ENCODE measurements at places on chromosomes 3 and 15.

DNA sequence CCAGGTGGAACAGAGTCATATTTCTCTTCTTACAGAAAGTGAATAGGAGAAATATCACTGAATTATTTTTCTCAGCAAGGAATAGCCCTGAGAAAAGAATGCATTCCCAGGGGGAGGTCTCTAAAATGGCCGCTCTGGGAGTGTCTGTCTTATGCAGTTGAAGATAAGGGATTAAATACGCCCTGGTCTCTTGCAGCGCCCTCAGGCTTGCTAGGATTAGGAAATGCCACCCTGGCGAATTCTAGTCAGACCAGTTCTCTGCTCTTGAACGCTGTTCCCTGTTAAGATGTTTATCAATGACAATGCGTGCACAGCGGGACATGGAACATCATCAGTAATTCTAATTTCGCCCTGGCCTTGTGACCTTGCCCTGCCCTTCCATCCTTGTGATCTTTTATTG, 949.0 kb upstream of the SEMA6D start:
- no peak for DNase-seq

- DNase-seq: no peak
Observed at GRCh38 chr3:78979028-78979427, 788.8 kb downstream of the ROBO1 start.

DNA sequence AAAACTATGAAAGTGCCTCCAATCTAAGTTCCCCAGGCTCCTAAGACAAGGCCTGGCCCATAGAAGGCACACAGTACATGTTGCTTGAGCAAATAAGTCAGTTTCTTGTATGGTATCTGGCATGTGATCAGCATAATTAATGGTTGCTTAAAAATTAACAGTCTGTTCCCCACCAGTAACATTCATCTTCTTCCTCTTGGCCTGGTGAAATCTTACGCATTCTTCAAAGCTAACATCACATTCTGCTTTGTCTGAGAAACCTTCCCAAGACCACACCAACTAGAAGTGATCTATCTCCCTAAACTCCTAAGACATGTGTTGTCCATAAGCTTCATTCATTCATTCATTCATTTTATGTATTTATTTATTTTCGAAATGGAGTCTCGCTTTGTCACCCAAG, 48.1 kb downstream of the LIPC start:
- no peak for DNase-seq

DNA sequence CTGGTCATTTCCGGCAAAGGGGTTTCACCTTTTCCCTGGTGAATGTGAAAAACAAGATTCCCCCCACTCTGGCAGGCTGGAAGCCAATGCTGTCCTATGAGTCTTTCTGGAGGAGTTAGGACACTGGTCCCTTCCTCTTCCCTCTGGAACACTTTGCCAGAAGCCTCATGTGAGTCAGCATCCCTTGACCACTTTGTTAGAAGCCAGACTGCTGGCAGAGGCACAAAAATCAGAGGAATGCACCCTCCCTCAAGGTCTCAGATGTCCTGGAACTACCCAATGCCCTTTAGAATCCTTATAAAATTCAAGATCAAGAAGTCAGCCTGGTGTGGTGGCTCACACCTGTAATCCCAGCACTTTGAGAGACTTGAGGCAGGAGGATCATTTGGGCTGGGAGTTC, 26.6 kb downstream of the ITGB5 start:
- no peak for DNase-seq

DNA sequence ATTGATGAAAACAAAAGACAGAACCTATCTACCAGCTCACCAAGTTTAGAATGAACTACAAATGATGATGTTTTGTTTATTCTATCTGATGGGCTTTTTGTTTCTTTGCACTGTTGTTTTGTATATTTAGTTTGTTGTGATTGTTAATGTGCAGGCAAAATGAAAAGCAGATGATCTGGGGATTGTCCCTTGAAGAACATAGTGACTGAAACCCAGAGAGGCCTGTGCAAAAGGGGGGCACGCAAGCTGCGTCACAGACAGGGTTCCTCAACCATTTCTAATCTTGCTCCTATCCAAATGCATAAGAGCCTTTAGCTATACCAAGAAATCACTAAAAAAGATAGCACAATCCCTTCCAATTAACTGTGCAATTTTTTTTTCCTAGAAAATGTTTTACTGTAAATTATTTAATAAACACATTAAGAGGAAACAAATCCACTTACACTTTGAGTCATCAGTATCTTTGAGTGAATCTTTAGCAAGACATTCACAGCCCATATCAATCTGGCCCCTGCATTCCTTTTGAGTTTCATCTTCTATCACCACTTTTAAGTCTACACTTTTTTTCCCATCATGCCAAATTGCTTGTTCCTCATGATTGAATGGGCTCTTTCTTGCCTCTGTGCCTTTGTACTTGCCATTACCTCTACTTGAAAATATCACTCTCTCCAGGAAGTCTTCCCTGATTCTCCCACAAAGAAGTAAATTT, 220.3 kb downstream of the ATP8B4 start:
- DNase-seq: no peak

GRCh38 chr3:190208196-190208595, 87.5 kb upstream of the P3H2 start:
- DNase-seq: no peak

DNA sequence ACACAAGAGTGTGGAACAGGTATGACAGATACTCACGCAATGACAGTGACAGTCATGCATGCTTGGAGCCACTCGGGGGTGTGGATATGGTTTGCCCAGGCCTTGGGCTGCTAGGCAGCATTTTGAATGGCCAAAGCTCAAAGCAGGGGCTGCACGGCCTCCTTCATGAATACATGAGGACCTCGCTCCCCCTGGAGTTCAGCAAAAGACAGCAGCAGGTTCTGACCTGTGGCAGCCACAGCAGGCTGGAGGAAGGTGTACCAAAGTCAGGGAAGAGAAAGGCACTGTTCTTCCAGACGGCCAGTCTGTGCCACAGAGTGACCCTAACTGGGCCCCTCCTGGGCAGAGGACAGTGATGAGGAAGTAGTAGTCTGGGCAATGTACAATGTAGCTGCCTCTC, 88.2 kb upstream of the C2CD4B start:
- DNase-seq: no peak

DNA sequence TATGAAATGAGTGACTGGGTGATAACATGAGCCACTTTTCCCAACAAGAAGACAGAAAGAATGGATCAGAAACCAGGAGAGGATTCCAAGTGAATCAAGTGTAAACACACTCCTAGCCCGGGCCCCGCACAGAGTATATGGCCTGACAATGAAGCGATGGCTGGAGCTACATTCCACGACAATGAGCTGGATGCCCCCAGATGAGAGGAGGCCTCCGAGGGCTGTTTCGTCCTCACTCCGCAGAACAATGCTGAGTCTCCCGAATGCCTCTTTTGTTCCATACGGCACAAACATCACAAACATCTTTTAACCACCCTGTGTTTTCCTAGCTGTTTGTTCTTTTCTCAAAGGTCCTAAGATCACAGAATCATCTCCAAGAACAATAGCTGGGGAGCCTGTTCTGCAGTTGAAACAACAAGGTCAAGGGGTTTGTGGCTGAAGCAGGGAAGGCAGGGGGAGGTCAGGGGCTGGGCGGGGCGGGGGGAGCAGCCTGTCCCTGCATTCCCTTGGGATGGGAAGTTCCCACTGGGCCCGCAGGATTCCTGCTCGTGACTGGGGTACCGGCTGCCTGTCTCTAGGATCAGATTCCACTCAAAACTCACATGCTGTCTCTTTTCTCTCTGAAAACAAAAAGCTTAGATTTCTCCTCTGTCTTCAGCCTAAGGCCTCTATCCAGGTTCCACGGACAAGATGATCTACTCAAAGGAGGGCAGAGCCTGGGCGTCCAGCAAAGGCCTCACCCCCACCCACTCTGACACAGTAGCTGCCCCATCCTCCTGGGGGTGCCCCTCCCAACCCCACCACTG, 151.3 kb downstream of the XXYLT1 start:
- no peak for DNase-seq

Data from CD4-positive, alpha-beta T cell treated with Interferon alpha-2 for 1 hour (primary cell).